Amniotic stem cell (primary cell): ENCODE measurements at places on chromosomes 13 and 19.
A peak's percentile ranks its signal among the peaks of the same experiment; 100 is the strongest.

DNA sequence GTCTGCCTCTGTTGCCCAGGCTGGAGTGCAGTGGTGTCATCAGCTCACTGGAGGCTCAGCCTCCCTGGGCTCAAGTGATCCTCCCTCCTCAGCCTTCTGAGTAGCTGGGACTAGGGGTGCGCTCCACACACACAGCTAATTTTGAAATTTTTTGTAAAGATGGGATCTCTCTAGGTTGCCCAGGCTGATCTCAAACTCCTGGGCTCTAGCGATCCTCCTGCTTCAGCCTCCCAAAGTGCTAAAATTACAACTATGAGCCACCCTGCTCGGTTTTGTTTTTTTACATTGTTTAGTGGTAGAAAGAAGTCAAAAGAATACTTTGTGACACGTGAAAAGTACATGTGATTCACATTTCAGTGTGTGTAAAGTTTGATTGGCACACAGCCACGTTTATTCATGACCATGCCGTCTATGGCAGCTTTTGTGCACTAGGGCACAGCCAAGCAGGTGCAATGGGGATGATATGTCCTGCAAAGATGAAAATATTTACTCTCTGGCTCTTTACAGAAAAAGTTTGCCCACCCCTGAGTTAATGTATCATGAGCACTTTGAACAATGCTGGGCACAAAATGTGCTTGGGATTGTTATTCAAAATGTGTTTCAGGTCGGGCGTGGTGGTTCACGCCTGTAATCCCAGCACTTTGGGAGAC lies 16.2 kb upstream of the NFIC start:
- DNase-seq, result no peak

DNA sequence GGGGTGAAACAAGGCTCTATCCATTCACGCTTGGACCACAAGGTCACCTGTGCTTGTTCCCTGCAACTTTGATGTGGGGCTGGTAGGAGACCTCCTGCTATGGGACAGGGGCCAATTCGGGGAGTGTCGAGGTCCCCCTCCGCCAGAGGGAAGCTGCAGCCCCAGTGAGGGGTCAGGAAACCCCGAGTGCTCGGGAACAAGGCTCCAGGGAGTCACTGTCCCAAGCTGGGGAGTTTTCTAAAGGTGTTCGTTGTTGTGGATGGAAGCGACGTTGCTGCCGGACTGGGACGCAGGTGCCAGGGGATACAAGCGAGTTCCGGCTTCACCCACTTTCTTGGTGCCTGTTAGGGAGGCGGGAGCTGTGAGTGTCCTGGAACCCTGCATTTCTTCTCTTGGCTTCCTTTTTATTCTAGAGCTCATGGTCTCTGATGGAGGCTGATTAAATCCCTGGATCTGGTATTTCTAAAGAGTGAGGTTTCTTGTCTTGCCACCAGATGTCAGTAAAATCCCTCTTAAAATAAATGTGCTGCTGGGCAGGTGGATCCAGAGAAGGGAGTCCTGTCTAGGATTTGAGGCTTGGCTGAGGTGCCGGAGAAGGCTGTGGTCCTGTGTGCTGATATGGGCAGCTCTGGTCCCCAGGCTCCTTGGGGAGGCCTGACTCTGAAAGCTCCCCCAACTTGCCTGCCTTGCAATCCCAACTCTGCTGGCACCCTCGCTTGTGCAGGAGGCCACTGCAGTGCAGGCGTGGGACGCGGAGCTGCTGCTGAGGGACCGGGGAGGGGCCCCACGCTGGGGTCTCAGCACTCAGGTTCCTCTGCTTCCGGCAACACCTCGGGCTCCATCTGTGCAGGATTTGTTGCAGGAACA lies 153.9 kb downstream of the TEX29 start:
- peak; percentile 1 for DNase-seq

GRCh38 chr13:23621316-23621645 lies 51.1 kb downstream of the TNFRSF19 start:
- DNase-seq, result no peak

DNA sequence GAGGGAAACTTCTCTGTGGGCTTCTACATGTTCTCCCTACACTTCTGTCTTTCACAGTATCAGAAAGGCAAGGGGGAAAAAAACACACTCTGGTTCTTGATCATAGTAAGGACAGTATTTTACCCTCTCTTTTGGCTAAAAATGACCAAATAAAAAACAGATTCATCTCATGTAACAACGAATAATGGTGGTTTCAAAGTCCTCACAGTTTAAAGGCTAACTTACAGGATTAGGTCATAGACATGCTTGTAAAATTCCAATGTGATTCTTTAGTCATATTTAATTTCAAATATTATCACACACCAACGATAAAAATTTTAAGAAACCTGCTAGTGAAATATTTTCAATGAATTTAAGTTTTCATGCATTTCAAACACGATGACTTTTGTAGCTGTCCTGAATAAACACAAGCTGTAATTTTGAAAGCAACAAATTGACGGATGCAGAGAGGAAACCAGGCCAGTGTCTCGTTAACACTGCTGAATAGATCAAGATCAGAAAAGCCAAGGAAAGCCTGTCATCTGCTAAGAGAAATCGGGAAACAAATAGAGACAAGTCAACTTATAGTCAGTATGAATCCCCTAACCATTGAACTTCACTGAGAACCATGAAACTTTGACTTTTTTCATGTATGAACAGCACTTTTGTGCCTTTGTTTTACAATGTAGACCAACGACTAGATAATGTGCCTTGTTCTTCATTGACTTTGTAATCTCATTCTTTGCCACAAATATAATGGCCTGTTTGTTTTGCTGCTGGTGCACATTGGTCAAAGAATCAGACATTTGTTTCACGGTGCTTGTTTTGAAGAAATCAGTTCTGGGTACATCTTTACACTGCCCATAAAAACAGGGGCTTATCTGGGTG lies 22.0 kb downstream of the MBNL2 start:
- no peak for DNase-seq

DNA sequence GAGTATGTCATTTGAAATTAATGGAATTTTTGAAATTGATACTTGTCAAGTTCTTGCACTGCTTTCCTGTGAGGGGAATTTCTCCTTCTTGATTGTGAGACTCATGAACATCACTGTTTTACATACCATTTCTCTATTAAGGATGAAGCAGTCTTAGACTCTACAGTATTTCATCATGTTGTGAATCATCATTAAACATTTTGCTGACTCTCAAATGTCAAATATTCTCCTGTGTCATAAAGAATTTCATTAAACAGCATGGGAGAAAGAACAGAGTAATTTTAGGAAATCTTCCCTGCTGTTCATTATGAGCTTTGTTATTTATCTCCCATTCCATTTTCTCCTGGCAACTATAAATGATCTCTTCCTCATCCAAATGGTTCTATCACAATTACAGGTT lies 729.0 kb downstream of the PCDH9 start:
- peak; percentile 17 for DNase-seq

DNA sequence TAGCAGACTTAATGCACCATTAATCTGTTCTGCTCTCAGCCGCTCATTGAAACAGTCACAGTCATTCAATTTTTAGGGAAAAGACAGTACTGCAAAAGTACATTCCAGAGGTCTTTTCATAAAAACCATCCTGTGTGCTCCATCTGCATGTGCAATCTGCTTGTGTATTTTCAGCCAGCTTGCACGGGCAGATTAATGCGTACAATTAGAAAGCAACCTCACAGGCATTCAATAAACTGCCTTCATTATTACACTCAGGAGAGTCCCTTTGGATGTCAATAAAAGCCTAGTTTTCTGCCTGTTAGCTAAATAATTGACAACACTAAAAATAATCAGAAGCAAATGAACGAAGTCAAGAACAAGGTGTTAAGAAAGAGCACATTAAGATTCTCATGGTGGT lies 41.9 kb downstream of the EPSTI1 start:
- DNase-seq, result no peak
